ENCODE measurements at places on chromosomes 1 and 21.
A peak's percentile ranks its signal among the peaks of the same experiment; 100 is the strongest.

DNA sequence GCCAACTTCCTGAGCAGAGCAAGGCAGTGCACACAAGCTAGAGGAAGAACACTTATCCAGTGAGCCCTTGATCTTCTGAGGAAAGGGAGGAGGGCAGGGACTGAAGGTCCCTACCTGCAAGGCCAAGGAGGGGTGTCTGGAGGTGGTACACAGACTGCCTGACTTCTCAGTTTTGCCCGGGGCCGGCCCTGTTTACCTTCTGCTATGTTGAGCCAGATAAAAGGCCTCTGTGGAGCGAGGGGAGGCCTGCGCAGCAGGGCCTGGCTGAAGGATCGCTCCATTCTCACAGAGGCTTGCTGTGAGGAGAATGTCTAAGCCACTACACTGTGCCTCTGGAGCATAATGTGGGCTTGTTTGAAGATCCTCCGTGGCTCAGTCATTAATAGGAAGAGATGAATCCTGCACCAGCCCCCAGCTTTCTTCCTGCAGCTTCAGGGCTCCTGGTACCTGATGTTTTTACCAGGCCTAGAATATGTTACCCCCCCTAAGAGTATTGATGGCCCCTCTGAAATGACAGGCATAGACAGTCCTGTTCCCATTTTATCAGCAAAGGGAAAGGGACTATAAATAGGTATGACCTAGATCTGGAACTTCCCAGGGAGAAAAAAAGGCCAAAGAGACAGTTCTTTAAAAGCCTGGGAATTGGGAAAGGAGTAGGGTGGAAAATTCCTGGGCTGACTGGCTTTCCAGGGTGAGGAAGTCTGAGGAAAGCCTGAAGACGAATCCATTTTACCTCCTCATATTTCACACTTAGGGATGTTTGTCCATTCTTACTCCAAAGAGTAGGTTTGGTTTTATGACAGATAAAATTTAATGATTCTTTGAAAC is 4.7 kb downstream of the POGK start:
- no peak for DNase-seq

DNA sequence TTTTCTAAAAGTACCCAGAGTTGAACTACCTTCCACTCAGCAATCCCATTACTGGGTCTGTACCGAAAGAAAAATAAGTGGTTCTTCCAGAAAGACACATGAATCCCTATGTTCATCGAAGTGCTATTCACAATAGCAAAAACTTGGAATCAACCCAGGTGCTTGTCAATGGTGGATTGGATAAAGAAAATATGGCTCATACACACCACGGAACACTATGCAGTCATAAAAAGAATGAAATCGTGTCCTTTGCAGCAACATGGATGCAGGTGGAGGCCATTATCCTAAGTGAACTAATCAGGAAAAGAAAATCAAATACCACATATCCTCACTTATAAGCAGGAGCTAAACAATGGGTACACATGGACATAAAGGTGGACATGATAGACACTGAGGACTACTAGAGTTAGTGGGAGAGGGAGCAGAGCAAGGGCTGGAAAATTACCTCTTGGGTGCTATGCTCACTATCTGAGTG is 32.9 kb upstream of the JUN start:
- DNase-seq: no peak

DNA sequence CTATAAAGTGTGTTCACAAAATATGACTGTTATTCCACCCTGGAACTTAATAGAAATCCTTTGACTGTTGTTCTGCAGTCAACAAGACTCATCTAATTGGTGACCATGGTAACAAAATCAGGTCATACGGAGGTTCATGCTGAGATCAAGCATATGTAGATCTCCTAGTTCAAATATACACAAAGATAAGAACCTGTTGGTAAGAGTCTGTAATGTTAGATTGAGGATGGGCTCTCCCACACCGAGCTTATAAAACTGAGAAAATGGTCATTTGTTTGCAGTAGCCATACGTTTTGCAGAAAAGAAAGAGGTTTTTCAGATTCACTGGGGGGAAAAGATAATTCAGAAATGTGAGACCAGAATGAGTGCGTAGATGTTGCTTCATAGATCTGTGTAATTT is 468.1 kb downstream of the RPS6KC1 start:
- no peak for DNase-seq

DNA sequence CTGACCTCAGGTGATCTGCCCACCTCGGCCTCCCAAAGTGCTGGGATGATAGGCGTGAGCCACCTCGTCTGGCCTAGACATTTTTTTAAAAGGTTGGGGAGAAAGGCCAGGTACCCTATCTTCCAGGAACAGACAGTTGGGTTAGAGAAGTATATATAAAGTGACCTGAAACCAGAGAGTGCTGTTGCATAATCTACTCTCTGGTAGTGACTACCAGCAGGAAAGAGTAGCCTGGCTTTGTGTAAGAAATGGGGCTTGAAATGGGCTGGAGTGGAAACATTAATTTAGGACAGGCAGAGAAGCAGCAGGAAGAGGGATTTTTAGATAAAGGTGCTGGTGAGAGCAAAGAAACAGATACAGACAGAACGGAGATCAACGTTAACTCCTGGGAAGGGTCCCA is 125.8 kb upstream of the HOOK1 start:
- DNase-seq: no peak

DNA sequence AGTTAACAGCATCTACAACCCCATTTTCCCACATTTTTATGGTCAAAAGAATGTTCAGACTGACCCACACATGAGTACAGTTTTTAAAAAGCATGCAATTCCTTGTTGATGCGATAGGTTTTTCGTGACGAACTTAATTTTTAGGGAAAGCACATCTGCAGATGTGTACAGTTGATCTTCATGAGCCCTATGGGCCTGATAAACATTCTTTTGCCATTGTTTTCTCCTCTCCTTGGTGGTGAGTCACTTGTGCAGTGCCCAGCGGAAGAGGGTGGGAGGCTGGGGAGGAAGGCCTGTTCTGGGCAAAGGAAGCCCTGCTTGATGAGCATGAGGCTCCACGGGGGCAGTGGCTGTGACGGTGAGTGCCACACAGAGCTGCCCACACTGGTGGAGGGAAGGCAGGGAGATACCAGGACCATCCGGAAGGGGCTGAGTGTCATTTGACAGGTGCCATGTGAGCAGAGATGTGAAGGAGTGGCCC is 5.3 kb downstream of the ARF1 start:
- DNase-seq: peak; percentile 86

- peak; percentile 38 for DNase-seq
These were observed 1.6 kb upstream of the CTSK start for GRCh38 chr1:150809651-150810050.

DNA sequence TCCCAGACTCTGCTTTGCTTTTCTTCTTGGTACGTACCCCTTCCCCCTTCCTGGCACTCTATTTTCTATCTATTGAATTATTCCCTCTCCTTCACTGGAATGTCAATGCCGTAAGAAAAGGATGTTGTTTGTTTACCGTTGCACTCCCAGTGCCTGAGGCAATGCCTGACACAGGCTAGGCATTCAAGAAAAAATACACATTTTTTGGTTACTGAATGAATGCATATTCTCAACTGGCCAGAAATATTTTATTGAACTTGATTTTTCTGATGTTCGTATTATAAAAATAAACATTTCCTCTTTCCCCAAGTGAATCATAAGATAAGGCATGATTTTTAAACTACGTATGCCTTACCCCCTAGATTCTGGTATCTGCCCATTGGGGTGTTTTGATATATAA is 41.2 kb downstream of the GNG12 start:
- DNase-seq: no peak

DNA sequence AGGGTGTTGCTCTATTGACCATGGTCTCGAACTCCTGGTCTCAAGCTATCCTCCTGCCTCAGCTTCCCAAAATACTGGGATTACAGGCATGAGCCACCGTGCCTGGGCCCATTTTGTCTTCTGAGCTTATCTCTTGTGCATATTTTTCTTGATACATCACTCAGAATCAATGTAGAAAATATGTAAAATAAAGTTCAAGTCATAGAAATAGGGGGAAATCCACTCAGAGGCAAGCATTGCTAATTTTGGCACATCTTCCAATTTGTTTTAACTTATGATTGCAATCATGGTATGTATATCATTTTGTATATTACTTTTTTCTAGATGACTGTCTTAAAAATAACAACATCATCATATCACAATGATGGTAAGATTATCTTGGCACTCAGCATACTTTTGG is 21.6 kb downstream of the RIT1 start:
- DNase-seq: no peak

DNA sequence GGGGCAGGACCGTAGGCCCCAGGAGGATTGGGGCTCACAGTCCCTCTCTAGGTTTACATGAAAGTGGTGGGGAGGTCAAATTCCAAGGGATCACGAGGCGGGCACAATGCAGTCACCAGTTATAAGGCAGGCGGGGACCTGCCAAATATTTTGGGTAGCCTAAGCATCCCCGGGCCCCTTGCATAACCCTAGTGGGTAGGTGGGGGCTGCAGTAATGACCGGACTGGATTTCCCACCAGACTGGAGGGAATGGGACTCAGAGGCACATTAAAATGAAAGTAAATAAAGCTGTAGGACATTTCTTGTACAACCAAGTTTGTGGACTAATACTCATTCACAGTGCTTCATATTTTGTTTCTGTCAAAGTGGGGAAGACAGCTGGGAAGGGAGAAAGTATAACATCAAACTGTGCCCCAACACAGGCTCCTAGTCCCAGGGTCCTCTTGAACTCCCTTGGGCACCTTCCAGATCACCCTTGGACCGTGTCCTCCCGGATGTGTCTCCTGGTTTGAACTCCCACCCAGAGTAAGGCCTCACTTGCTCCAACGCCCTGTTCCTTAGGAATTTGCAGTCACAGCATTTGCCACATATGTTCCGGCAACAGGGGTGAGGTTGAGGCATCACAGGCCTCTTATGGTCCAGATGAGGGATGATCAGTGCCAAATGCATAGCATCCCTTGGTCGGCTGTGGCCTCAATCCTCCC is 28.4 kb upstream of the KIAA0040 start:
- DNase-seq: no peak

- DNase-seq: peak; percentile 30
These were observed 279.8 kb upstream of the VAMP3 start for GRCh38 chr1:7491109-7491817.

- DNase-seq: peak; percentile 33
These were observed 50.5 kb upstream of the ZYG11A start for GRCh38 chr1:52792036-52792435.

DNA sequence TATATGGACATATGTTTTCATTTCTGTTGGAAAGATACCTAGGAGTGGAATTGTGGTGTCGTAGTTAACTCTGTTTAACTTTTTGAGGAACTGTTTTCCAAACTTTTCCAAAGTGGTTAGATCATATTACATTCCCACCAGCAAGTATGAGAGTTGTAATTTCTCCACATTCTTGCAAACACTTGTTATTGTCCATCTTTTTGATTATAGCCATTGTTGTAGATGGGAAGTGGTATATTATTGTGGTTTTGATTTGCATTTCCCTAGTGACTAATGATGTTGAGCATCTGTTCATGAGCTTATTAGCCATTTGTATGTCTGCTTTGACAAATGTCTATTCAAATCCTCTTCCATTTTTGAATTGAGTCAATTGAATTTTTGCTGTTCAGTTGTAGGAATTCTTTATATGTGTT is 19.8 kb downstream of the CAMTA1 start:
- DNase-seq: peak; percentile 31

Measured in kidney tubule cell (primary cell).